ENCODE measurements at places on chromosomes 5 and 9.

DNA sequence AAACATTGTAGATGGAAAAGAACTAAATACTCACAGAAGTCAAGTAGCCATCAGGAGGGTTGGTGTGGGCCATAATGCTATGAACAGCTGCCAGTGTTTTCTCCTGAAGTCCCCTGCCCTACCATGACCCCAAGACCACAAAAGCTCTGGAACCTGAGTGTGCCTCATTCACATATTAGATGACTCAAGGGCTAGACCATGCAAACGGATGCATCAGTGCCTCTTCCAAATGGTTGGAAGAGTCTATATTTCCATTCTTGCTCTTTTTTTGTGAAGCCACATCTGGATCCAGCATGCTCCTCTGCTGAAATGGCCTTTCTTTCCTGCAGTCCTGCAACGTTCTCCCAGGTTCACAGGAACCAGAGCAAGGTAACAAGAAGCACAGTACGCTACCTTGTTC lies 136.6 kb upstream of the EPB41L4A start:
- no peak for DNase-seq

- no peak for DNase-seq
Measured at GRCh38 chr5:27129926-27130325, 91.5 kb upstream of the CDH9 start.

DNA sequence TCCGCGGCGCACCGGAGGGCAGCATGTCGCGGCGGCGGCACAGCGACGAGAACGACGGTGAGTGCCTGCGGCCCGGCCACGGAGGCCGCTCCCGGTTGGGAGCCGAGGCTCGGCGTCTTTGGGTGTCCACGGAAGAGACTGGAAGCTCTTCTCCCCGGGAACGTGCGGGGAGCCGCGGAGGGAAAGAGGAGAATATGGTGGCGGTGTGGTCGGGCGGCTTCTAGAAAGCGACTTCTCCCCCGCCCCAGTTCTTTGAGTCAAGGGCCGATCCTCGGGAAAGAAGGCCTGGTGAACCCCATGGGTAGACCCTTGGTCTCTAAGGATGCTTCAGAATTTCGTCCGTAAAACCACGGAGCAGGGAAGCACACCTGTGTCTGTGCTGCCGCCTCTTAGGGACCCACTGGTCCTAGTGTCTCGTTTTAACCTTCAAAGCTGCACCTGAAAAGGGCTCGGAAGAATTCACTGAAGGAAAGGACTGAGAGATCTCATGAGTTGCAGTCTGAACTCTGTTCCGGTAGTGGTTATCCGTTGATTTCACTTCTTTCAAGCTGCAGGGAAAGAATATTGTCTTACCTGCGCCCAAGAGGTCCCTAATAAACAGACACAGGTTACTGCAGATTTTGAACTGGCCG lies 354 bp downstream of the NCBP1 start:
- DNase-seq: peak; percentile 11

DNA sequence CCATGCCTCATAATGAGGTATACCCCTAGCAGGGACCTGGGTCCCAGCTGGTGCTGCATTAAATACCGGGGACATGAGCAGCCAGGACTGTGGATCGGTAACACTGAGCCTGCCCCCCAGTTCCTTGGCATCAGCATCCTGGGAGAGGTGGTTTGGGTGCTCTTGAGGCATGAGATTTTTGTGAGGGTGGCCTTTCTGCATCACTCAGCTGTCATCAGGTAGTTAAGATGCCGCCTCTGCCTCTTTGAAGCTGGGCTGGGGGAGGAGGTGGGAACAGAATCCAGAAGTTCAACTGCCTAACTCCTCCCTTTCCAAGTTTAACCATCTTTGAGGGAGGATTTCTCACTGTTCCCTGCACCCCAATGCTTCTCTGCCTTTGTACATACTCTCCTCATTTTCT lies 112.7 kb downstream of the PDZD2 start:
- no peak for DNase-seq

DNA sequence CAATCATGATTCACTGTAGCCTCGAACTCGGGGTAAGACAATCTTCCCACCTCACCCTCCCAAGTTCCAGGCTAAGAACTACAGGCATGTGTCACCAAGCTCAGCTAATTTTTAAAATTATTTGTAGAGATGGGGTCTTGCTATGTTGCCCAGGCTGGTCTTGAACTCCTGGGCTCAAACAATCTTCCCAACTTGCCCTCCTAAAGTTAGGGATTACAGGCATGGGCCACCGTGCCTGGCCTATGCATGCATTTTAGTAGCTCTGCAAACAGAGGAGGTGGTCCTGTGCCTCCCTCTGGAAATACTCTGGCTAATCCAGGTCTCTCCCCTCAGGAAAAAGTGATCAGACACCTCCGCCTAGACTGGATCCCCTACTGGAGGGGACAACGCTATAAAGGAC lies 21.5 kb upstream of the TRIM14 start:
- DNase-seq: no peak

DNA sequence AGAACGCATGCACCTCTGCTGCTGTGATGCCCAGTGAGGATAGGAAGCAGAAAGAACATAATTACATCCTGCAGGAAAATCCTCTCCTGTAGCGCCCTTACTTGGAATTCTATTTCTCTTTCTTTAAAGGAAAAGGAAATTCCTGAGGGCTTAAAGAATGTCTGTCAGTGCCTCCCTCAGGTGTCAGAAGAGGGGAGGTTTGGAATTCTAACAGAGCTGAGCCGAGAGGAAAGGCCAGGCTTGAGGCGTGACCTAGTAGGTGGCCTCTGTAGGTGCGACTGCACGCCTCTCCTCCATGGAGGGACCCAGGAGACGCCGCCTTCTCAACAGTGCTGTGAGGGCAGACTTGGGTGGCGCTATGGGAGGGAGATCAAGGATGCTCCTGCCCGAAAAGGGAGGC lies 55.9 kb upstream of the ERCC6L2 start:
- DNase-seq: no peak

DNA sequence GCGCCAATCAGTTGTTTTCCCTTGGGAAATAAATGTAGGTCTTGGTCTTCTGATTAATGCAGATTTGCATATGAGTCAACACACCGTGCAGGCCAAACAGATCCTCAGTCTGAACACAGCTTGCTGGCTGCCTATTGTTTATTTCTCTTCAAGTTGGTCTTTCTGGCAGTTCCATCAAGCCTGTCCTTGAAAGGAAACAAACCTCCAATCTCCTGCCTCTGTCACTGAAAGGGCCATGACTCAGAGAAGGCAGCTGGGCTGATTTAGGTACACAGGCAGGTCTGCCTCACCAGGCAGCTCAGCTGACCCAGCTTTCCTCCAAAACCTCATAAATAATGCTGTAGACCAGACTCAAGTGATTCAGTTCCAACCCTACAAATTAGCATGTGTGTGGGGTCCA lies 175.9 kb downstream of the MAN2A1 start:
- DNase-seq: no peak

DNA sequence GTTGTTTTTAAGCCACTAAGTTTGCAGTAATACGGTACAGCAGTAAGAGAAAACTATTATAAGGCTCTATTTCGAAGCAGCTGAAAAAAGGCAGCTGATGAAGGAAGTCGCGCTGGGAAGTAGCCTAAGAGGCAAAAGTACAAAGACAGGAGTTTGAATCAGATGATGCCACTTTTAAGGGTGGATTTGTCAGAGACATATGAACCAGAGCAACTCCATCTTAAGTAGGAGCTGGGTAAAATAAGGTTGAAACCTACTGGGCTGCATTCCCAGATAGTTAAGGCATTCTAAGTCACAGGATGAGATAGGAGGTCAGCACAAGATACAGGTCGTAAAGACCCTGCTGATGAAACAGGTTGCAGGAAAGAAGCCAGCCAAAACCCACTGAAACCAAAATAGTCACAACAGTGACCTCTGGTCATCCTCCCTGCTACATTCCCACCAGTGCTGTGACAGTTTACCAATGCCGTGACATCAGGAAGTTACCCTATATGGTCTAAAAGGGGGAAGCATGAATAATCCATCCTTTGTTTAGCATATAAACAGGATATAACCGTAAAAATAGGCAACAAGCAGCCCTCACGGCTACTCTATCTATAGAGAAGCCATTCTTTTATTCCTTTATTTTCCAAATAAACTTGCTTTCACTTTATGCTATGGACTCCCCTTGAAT lies 91.8 kb upstream of the PRSS3 start:
- no peak for DNase-seq

GRCh38 chr5:152529440-152529839 lies 124.4 kb upstream of the NMUR2 start:
- DNase-seq: no peak

GRCh38 chr5:142330444-142330843 lies 5.6 kb upstream of the SPRY4 start:
- DNase-seq: no peak

DNA sequence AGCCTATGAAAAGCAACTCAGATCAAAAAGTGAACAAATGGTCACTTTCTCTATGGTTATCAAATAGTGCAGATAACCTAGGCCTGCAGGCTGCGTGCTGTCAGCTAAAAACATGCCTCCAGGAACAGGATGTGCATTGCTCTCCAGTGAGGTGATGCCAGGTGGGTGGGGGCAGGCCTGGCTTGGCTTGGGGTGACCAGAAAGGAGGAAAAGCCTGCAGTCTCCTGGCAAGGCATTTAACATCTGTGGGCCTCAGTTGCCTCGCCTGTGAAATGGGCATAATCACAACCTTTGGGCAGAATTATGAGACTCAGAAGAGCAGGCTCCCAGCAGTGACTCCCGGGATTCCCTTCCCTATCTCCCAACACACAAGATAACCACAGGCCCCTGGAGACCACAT lies 135.9 kb downstream of the COL23A1 start:
- no peak for DNase-seq

GRCh38 chr9:134485653-134486052 lies 155.9 kb upstream of the COL5A1 start:
- no peak for DNase-seq

DNA sequence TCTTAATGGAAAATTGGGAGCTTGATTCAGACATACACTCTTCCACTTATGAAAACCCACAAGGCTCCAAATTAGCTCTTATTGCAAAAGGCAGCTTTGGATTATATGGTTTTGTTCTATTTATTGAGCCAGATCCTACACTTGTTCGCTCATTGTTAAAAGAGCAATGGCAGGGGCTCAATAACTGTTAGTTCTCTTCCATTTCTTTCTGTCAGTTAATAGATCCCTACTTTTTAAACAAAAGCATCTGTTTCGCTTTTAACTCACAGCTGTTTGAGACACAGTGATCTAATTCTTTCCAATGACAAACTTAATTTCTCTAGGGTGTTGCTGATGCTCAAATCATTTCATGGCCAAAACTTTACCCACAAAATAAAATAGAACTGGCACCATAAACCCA lies 11.7 kb downstream of the C5 start:
- no peak for DNase-seq

GRCh38 chr5:155759984-155760383 lies 567.0 kb upstream of the SGCD start:
- no peak for DNase-seq

GRCh38 chr5:5932824-5933223 lies 445.5 kb downstream of the MED10 start:
- no peak for DNase-seq

GRCh38 chr5:17895288-17896033 lies 261.2 kb downstream of the TAF11L14 start:
- DNase-seq: no peak

GRCh38 chr5:6937677-6938076 lies 224.4 kb downstream of the TENT4A start:
- DNase-seq: no peak

- peak; percentile 10 for DNase-seq
Measured at GRCh38 chr9:136802321-136802720, 5.4 kb upstream of the RABL6 start.

DNA sequence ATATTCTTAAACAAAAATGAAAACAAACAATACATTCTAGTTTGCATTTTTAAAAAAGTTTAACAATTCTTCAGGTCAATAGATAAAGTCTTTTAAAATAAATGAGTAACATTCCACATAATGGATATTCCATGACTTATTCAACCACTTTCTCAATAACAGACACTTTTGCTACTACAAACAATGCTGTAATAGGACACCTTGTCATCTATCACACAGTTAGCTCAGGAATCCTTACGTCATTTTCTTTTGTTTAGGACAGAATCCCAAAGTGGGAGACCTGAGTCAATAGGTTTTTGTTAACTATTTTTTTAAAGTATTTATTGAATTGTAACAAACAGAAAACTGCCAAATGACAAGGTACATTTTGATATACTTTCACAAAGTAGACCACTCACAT lies 72.5 kb downstream of the CEP120 start:
- DNase-seq: no peak

GRCh38 chr9:135888766-135889394 lies 18.5 kb downstream of the CAMSAP1 start:
- no peak for DNase-seq

DNA sequence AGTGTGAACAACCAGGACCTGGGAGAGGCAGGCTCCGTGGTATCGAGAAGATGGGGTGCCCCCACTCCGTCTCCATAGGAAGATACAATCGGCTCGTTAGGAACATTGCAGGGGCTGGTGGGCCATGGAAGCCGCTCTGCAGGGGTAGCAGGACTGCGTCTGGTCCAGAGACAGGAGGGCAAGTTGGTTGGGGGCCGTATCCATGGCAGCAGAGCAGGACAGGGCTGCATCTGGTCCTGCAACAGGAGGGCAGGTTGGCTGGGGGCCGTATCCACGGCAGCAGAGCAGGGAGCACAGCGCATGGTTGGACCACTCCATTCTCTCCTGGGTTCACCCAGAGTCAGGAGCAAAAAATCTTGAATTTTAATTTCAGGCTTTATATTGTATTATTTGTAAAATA lies 98.2 kb downstream of the ANKRD33B start:
- no peak for DNase-seq

GRCh38 chr5:94614156-94614805 lies 4.1 kb downstream of the KIAA0825 start:
- no peak for DNase-seq

DNA sequence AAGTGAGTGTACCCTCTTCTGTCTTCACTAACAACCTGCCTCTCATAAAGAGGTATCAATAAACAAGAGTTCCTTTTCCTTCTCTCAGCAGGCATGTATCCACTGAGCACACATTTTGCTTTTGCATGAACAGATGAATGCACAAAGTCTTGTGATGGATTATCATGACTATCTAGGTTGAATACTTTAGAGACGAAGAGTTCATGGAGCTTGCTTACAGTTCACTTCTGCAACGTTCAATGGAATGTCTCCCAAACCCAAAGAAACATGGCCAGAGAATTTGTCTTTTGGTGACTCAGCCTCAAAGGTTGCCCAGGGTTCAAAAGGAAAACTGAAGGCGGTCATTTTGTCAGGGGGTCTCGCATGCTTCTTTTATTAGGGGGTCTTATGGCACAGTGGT lies 55.4 kb downstream of the BRINP1 start:
- DNase-seq: no peak

DNA sequence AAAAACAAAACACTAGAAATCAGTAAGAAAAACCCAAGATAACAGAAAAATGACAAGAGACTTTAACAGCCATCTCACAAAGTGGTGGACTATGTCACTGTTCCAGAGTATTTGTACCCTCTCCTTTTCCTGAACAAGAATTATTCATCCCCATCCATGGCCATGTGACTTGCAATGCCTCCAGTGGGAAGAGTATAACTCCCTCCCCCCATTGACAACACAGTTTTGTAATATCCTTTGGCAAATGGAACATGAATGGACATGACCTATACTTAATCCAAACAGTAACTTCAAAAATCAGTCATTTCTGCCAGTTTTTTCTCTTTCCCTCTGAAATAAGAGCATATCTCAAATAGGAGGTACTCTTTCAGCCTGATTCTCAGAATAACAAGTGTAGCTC lies 33.9 kb downstream of the PTBP3 start:
- no peak for DNase-seq
